ENCODE measurements at places on chromosomes 11 and 22.
A peak's percentile ranks its signal among the peaks of the same experiment; 100 is the strongest.

DNA sequence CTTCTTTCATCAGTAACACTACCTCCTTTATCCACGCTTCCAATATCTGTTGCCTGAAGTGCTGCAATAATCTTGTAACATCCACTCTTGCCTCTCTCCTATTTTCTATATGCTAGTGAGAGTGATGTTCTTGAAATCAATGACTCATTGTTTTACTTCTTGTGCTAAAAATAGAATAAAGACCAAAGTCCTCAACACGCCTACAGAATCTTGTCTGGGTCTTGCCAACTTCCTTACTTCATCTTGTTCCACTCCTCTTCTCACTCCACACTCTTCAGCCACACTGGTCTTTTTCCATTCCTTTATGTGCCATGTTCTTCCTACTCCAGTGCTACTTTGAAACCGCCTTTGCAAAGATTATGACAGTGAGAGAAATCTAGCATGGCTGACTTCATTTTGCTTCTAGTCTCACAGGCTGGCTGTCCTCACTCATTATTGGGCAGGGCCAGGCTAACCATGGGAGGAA lies 136.4 kb downstream of the CCDC81 start:
- DNase-seq: no peak

- DNase-seq: peak; percentile 13
These were observed 50.4 kb downstream of the TCP11L1 start for GRCh38 chr11:33089776-33090175.

DNA sequence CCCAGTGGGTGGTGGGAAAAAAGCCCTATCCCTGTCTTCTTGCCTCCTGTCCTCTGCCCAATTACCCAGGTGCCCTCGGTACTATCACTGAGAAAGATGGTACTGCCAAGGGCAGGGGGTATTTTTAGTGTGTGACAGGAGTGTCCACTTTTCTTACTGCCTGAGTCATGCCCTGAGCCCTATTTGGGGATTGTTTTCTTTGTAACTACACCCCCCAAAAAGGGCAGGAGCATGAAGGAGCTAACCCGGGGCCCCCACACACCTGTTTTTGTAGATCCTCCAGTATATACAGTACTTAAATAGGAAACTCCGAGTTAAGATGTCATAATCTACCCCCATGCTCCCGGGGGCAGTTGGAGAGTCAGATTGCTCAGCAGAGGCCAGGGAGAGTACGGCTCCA lies 3.8 kb downstream of the SMTNL1 start:
- no peak for DNase-seq

- no peak for DNase-seq
These were observed 4.2 kb downstream of the LGR4 start for GRCh38 chr11:27468209-27468994.

DNA sequence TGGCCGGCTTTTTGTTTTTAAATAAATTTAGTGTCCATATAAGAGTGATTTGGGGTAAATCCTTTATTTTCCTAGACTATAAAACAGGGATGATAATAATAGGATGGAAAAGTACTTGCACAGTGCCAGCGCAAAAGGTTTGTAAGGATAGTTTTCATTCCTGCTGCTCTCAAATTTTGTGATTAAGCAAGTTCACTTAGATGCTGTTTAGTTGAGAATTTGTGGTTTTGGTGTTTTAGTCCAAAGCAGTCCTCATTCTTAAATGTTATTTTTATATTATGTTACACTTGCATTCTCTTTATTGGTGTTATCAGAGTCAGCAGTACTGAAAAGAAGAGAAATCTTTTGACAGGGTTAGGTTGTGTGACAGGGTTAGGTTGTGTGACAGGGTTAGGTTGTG lies 47.9 kb downstream of the PPP6R3 start:
- DNase-seq: no peak

GRCh38 chr11:27513389-27513788 lies 6.8 kb upstream of the LIN7C start:
- DNase-seq: no peak

- no peak for DNase-seq
These were observed 59.3 kb upstream of the SUSD2 start for GRCh38 chr22:24121938-24122337.

DNA sequence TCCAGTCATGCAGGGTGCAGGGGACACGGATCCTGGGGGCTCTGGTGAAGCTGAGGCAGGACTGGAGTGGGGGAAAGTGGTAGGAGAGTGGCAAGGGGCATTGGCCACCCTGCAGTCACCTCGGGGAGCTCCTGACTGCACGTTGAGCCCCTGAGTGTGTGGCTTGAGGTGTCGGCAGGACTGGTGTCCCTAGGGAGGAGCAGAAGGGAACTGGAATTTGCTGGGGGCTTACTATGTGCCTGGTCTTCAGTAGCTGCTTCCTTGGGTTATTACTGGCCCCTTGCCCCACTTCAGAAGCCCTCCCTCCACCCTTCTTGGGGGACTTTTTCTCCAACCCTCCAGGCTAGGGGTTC lies 31.5 kb downstream of the IFT27 start:
- no peak for DNase-seq

GRCh38 chr11:6570691-6571427 lies 32.6 kb downstream of the RRP8 start:
- DNase-seq: no peak

Data from T-helper 2 cell (primary cell).